ENCODE measurements at places on chromosomes 2 and 18.

- DNase-seq, result no peak
Observed at GRCh38 chr2:75540994-75541393, 19.7 kb downstream of the EVA1A start.

DNA sequence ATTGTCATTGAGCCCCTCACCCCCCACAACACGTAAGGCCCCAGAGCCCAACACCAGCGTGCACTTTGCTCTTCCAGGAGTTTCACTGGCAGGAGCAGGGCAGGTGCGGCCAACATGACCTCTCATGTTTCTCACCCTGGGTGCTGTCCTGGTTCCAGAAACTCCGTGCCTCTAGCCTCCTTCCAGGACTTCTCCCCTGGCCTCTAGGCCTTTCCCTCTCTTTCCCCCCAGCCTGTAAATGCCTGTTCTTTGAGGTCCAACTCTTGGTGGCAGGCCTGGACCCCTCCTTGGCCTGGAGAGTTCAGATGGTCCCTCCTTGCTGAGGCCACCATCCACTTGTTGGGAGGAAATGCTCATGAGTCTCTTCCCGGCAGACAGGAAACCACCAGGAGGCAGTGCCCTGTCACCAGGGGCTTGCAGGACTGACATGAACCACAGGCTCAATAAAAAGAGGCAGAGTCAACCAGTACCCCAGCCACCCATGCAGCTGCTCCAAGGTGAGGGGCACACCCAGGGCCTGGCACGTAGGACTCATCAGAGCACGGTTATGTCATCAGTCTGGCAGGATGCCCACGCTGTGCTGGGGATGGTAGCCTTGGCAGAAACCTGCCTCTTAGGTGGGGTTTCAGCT, 1.5 kb downstream of the MALL start:
- no peak for DNase-seq

GRCh38 chr2:38438883-38439612, 62.0 kb upstream of the ATL2 start:
- no peak for DNase-seq

DNA sequence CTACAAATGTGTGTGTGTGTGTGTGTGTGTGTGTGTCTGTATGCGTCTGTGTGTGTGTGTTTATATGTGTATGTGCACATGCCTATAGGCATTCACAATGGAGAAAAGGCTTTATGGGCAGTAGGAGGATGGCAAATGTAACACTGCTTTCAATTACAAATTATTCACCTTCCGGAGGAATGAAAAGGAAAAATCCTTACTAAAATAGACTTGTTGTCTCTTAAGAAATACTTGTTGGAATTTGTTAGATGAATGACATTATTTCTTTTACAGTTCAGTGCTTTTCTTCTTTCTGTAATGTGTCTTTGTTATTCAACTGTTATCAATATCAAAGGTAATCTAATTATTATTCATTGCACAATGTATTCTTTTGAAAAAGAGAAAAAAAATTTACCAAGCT, 874.3 kb downstream of the ERBB4 start:
- no peak for DNase-seq

DNA sequence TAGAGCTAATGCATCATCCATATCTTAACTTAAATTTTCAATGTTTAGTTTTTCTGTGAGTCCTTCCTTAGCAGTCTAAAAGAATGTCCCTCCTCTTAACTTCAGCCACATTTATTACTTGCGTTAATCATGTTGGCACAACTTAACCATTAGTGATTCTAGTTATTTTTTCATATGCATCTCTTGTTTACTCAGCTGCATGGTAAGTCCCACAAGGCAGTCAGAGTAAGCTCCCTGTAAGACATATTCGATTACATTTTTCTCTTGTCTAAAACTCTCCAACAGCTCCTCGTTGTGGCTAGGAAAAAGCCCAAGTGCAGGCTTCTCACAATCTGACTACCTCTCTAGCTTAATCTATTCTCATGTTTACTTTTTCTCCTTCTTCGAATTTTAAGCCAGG, 2045.3 kb upstream of the PIK3C3 start:
- DNase-seq, result no peak

DNA sequence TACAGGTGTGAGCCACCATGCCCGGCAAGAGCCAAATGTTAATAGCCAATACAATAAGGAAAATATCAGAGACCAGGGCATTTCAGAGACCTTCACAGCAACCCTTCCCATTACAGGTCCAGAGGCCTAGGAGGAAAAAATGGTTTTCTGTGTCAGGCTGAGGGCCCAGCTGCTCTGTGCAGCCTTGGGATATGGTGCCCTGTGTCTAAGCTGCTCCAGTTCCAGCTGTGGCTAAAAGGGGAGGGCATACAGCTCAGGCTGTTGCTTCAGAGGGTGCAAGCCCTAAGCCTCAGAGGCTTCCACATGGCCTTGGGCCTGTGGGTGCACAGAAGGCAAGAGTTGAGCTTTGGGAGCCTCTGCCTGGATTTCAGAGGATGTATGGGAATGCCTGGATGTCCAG, 20.1 kb upstream of the CCDC195 start:
- no peak for DNase-seq

- DNase-seq, result no peak
Observed at GRCh38 chr2:26395394-26395793, 6.3 kb upstream of the DRC1 start.

DNA sequence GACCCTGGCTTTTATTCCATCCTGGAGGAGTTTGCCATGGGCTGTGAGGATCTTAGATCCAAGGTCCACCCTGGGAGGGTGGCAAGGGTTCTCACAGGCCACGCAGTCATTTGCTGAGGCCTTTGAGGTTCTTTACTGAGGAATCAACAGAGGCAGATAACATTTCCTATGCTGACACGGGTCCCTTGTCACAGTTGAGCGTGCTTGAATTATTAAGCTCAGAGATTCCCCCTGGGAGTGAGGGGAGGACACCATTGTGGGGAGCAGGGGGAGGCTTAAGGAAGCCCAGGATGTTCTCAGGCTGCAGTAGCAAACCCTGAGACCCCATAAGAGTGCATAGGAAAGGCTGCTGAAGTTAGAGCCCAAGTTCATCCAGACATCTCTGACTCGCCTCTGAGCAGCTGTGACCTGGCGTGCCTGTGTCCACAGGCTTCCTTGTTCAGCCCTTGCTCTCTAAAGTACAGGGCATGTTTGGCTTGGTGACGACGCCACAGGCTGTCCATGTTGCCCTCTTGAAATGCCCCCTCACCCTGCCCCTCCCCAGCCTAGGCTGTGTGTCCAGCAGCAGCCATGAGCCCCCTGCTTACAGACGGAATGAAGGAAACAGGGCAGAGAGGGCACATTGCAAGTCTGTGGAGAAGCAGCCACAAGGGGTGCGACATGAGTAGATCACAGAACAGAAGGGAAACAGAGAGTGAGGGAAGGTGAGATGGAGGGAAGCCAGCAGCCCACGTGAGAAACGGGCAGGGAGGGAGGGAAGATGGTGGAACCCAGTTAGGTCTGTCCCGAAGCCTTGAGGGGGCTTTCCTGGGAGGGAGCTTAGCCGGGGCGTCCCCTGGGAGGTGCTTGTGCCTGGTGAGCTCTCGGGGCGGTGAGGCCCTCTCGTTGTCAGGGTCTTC, 34.0 kb downstream of the NAPG start:
- no peak for DNase-seq

DNA sequence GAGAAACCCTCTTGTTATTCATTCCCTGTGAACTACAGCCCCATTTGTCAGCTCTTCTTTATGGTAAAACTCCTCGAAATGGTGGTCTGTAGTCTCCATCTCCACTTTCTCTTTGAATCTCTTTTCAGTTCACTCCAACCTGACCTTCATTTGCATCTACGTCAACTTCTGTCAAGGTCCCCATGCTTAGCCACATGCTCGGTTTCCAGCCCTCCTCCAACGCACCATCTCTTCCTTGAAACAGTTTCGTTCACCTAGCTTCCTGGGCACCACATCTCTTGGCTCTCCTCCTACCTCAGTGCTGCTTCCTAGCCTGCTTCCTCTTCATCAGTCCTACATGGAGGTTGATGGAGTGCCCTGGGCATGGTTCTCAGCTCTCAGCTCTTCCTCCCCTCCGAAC, 81.1 kb upstream of the AFF3 start:
- no peak for DNase-seq

DNA sequence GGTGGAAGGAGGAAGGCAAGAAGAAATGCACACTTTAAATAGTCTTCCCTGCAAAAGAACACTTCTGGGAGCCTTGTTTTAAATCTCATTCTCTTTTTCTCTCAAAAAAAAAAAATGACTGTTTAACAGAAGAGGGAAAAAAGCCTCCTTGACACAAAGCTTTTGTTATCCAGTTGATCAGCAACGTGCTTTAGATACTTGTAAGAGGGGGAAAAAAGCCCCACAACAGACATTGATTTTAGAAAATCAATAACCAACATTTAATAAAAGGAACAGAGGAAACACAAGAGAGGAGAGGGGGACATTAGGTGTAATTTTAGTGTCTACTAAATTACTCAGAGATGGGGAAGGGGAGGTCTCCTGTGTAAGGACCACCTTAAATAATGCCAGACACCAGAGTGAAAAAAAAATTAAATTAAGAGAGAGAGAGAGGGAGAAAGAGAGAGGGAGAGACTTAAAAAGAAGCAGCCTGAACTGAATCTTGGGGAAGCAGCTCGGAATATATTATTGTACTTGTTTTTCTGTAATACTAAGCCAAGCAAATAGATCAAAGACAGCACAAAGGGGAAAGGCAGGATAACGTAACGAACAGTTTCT, 4.7 kb downstream of the ZEB2 start:
- no peak for DNase-seq

DNA sequence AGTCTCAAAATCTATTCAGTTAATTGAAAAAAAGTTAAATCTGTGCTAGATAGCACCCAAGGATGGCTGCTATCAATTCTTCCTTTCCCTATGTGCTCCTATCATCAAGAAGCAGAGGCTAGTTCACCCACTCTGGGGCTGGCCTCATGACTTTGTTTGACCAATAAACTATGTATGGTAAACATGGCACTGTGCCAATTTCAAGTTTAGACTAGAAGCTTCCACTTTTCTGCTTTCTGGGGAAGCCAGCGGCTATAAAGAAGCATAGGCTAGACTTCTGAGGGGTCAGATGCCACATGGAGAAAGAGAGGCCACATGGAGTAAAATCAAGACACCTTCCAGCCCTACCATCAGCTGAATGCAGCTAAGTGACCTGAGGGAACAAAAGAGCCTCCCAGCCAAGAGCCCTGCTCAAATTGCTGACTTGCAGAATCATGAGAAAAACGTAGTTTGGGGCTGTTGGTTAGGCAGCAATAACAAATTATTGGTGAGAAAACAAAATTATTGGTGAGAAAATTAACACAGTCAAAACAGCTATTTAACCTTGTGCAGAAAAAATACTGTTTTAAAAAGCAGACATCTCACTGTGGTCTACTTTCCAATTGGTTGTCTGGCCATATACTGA, 86.5 kb upstream of the SLC14A2 start:
- DNase-seq, result no peak

DNA sequence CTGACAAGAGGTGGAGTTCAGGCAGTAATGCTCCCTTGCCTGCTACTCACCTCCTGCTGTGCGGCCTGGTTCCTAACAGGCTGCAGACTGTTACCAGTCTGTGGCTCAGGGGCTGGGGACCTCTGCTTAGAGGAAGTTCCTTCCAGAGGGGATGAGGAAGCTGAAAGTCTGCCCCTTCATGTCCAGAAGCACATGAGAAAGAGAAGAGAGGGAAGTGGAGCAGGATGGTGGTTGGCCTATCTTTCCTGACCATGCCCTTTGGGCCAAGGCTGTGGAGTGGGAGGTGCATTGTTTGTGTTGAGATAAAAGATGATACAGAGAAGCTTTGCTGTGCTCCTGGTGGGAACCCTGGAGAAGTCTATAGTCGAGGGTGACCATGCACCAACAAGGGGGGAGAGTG, 112.5 kb downstream of the LPIN1 start:
- DNase-seq, result no peak

DNA sequence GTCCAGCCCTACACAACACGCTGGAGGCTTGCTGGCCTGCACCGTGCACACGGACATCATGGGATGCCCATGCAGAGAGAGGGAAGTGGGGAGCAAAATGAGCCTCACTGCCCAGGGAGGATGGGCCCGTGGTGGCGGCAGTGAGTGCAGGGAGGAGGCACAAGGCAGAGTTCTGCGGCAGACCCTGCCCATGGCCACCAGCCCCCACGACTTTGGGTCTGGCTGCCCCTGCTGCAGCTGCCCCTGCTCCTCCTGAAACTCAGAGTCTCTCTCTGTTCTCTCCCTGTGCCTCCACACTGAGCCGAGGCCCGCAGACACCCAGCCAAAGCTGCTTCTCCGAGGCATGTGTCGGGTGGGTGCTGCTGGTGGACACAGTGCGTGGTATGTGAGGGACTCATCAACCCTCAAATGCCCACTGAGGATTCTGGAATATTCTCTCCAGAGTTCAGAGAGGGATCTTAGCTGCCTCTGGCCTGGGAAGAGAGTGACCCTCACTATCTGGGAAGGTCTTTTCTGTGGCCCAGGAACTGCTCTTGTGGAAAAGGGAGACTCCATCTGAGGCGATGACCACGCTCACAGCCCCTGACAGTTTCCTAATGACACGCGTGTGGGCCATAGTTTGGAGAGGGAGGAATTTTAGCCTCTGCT, 45.1 kb upstream of the HPCAL1 start:
- no peak for DNase-seq

GRCh38 chr18:32624182-32624723, 148.6 kb downstream of the KLHL14 start:
- no peak for DNase-seq

GRCh38 chr2:29245742-29246382, 130.6 kb downstream of the CLIP4 start:
- no peak for DNase-seq
